ENCODE measurements at places on chromosomes 6 and 20.
A peak's percentile ranks its signal among the peaks of the same experiment; 100 is the strongest.

DNA sequence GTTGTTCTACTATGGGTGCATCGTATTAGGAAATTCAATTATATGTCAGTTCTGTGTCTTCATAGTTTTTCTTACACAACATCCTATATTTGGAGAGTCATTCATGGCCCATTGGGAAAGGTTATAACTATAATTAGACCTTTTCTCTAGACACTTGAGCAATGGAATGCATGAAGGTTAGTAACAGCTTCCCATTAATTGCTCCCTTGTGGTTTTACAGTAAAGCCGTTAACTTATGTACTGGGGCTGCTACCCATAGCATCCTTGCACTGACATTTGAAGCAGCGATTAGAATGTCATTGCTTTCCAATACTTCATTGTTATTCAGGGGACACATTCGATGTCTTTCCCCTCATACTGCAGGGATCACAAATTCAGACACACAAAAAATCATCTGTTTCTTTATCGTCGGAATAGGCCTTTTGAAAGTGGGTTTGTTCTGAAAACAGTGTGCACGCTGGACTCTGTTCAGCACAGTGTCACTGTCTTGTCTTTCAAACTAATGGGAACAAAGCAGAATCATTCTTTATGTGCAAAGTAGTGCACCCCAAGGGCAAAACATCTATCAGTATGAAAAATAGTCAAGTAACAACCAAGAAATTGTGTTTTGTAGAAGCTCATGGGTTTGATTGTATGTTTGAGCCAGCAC lies 634.3 kb upstream of the MAP3K7 start:
- DNase-seq: no peak

- DNase-seq: peak; percentile 34
Measured at GRCh38 chr20:43404878-43405277, 52.8 kb upstream of the SRSF6 start.

GRCh38 chr6:14288910-14289309 lies 171.3 kb downstream of the CD83 start:
- peak; percentile 77 for DNase-seq

DNA sequence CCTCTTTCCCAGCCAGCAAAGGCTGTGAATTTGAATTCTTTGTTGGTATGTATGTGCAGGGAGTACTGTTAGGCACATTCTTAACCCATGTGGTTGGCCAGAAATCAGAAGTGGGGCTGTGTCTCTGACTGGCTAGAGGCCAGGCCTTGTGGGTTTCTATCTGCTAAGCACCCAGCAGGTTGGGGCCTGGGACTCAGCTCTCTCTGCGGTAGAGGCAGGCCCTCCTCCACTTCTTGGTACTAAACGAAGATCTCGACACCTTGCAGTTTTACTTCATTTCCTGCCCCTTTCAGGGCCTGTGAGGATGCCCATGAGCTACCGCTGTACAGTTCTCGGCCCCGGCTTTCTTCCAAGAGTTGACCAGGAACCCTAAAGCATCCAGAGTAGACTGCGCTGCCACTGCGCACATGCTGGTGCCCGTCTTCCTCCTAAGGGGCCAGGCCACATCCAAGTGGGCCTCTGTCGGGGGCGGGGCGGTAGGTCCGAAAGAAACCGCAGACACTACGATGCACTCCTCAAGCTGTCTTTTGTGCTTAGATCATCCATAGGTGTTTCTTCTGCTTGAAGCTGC lies 51.1 kb downstream of the TCP11 start:
- DNase-seq: peak; percentile 90

DNA sequence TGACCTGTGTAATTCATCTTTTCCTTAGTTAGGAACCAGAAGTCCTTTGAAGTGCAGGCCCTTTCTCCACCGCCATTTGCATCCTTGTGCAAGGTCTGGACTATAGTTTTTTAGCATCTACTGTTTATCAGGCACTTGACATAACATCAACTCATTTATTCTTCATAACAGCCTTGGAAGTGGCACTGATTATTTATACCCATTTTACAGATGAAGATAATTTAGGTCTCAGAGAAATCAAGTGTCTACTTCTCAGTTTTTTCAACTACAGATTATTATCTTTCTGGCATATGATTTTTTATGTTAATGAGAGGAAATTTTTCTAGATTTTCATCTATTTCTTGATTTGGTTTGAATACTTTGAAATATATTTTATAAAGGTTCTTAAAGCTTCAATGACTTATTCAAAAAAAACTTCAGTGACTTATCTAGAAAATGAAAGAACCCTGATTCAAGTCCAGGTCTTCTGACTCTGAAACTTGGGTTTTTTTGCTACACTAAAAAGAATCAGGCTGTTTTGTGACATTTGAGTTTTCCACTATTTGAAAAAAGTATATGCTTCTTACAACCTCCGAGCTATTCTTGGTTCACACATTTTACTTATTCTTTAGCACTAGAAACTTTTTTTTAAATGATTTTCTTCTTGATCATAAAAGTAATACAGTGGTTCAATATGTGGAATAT lies 3.1 kb upstream of the UBE2J1 start:
- no peak for DNase-seq

DNA sequence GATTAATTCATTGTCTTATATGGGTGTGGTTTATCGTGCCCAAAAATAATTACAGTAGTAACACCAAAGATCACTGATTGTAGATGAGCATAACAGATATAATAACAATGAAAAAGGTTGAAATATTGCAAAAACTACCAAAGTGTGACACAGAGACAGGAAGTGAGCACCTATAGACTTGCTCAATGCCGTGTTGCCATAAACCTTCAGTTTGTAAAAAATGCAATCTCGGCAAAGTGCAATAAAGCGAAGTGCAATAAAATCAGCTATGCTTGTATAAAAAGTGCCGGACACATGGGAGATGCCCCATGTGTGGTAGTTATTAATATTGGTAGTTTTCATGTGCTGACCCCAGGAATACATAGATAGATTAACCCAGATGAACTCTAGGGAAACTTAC lies 192.6 kb downstream of the NRN1 start:
- no peak for DNase-seq

GRCh38 chr20:32518593-32519380 lies 66.3 kb downstream of the NOL4L start:
- DNase-seq: no peak

GRCh38 chr6:38498805-38499445 lies 140.8 kb downstream of the BTBD9 start:
- DNase-seq: no peak

DNA sequence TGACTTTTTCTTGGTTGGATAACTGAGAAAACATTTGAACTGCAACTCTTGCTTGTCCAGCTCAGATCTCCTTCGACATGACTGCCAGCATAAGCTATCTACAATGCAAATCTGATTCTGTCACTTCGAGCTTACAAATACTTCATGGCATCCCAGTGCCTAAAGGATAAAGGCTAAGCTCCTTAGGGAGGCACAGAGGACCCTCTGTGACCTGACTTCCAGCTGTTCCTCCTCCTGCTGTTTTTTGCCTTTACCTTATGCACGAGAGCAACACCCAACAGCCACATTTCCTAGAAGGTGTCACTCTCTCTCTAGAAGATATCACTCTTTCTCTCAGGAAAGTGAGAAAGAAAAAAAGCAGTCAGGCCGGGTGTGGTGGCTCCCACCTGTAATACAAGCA lies 23.4 kb downstream of the SLC17A5 start:
- no peak for DNase-seq

DNA sequence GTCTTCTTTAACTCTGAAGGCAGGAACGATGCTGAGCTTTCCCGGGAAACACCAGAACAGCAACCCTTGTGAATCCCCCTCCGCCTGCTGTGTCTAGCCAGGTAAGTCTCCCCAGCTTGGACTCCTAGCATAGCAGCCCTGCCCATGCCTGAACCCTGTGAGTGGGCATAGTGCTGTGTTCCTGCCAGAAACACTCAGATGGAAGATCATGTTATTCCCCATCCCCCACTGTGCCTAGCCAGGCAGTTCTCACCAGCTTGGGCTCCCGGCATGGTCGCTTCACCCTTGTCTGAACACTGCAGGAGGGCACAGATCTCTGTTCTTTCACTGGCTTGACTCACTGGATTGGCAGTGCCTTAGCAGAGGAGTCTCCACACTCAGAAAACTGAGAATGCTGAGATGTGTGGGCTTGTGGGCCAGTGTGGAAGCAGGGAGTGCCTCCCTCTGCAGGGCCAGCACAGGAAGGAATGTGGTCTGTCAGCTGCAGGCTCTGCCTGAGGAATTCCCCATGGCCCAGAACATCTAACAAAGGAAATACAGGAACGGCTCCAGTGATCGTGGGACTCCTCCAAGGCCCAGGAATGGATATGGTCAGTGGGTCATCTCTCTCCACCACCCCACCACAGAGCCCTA lies 440.1 kb upstream of the ADGRB3 start:
- DNase-seq: peak; percentile 51

DNA sequence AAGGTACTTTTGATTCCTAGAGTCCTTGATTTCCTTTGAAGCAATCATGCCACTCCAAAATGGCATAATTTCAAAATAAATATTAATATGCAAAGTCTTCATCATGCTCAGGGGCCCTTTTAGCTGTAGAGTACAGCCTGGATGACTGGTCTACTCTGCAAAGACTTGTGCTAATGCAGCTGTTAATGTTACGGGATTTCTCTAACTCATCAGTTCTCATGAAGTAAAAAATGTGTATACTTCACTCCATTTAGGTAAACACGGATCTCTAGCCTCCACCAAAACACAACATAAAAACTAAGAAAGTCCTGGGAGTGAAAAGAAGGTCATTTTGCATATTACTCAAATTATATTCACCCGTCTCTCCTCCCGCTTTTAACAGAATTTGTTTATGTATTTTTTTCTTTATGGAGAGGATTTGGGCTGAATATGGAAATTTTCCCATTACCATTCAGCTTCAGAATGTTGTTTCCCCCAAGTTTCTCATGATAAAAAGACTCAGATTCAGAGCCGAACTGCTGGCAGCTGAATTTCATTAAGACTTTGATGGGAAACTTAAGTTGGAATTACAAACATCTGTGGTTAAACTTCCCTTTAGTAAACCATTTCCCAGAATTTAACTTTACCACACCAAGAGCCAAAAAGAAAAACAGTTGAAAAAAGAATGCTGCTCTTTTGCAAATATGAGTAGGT lies 8.7 kb downstream of the LAMA4 start:
- peak; percentile 76 for DNase-seq
